ENCODE measurements at places on chromosomes 11 and 22.

DNA sequence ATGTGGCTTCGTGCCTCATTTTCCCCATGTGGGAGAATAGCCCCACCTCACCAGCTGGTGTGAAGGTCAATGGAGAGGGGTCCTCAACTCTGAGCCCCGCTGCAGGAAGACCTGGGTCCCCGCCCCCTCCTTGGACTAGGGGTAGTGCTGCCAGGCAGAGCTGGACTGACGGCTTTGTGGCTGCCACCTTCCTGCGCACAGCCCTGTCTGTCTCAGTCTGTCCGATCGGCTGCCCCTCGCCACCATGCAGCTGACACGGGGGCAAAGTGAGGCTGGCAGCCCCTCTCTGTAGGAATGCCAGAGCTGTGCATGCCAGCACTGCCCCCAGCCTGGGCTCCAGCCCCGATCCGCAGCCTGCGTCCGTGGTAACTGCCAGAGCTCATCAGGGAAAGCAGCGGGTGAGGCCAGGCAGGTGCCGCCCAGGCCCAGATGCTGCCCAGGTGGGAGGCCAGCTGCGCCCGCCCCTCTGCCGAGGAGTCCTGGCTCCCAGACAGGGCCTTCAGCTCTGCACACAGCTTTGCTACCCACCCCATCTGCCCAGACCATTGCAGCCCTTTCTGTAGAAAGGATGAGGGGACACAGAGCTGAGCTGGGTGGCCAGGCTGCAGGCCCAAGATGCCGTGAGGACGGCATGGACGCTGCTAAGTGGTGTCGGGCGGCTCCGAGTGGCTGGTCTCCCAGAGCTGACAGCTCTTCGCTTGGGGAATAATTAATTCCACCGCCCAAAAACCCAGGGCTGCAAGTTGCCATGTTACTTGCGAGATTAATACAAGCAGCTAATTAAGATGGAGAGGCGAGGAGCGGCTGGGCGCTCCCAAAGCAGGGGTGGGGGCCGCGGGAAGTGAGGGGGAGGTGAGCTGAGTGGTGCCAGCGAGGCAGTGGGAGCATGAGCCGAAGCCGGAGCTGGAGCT, 19.5 kb upstream of the FLRT1 start:
- no peak for DNase-seq

DNA sequence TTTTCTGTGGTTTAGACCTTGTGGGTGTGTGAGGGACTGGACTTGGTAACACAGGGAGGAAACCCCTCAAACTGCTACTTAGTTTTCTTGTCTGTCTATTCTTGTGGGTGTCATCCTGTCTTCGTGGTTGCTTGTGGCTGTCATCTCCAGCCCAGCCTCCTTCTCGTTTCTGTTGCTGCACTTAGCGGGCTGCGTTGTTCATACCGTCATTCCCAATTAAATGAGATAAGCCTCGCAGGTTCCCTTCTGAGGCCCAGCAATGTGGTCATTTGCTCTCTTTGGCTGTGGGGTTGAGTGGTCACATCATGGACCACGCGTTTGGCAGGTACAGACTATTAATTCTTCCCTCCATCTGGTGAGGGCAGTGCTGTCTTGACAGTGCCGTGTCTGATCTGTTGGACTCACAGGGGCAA, 18.8 kb downstream of the PANX1 start:
- no peak for DNase-seq

- DNase-seq = no peak
These were observed 456.9 kb downstream of the BRD1 start for GRCh38 chr22:49370627-49371301.

- DNase-seq = no peak
These were observed 13.4 kb upstream of the HYLS1 start for GRCh38 chr11:125873881-125874555.

Data from SW 1271 (cell line).